RWPE2 (cell line): ENCODE measurements at places on chromosomes 3 and 15.

- no peak for DNase-seq
These were observed 95.3 kb downstream of the ITPR1 start for GRCh38 chr3:4588466-4588865.

DNA sequence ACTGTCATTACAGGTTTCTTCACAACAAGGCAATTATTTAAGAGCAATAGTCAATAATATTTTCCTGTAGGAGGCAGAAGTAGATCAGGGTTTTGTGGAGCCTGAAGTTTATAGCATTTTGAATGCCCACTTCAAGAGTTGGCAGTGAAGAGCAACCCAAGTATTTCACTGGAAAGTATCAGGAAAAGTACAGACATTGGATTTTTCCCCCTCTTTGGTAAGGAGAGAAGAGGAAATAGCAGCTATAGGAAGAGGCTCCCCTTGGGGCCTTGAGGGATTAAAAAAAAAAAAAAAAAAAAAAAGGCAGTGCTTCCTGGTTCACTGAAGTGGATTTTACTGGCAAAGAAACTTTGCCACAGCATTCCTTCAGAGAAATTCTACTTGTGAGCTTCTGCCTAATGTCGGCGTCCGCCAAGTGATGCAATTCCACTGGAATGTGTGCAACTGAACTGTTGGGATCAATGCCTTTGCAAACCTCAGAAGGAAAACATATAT lies 5.7 kb upstream of the CNTN6 start:
- DNase-seq, result no peak

DNA sequence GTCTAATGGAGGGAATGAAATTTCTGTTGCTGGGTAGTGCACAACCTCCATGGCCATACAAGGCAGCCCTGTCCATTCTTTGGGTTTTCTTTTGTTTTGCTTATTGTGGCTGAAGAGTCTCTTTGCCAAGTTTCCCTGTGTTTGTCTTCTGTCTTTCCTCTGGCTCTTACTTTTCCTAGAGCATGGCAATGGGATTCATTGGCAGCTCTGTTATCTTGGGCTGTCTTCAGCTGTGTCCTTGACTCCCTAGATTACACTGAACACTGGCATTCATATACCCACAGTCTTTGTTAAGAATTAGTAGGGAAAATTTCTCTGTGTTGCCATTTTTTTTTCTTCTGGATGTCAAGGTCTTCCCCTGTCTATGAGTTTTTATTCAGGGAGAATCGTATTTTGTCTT lies 16.1 kb upstream of the DCBLD2 start:
- DNase-seq, result no peak

- DNase-seq, result peak; percentile 44
These were observed 1.7 kb upstream of the PSTPIP1 start for GRCh38 chr15:76993114-76993725.

GRCh38 chr15:56736308-56736707 lies 3.0 kb upstream of the ZNF280D start:
- DNase-seq, result no peak

DNA sequence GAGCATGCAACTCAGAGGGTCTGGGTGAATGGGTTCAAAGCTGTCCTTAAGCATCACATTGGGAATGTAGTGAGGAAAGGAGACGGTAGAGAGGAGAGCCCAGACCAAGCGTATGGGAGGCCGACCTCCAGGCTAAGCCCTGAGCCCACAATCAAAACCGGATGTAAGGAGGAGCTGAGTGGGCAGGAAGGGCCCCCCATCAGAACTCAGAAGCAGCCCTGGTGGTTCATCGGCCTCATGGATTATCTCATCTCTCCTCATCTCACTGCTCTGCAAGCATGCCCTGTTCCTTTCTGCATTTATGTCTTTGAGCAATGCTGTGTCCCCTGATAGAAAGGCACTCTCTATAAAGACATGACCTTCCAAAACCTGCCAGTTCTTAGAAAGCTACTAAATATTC lies 6.2 kb downstream of the HDC start:
- no peak for DNase-seq

GRCh38 chr3:180590396-180590795 lies 11.6 kb upstream of the TTC14 start:
- DNase-seq, result no peak

- DNase-seq, result no peak
These were observed 452.8 kb downstream of the FOXP1 start for GRCh38 chr3:71130471-71131374.

DNA sequence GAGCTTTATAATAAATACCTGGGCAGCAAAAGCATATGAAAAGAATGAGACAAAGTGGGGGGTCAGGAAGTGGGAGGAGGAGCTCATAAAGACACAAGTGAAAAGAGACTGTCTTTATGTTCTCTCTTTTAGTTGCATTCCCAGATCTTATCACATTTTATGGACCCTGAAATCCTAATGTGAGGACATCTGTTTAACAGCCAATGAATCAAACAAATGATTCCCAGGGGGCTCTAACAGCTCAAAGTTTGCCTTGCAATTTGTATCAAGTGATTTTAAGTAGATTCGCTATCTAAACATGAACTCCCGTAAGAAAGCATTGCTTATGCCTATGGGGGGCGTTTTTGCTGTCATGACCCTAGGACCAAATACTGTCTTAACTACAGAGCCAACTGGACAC lies 332.3 kb upstream of the CNTN4 start:
- no peak for DNase-seq

- no peak for DNase-seq
These were observed 18.8 kb downstream of the PPP1R2 start for GRCh38 chr3:195524171-195524896.

- DNase-seq, result no peak
These were observed 99.0 kb upstream of the LIPC start for GRCh38 chr15:58332676-58333400.

DNA sequence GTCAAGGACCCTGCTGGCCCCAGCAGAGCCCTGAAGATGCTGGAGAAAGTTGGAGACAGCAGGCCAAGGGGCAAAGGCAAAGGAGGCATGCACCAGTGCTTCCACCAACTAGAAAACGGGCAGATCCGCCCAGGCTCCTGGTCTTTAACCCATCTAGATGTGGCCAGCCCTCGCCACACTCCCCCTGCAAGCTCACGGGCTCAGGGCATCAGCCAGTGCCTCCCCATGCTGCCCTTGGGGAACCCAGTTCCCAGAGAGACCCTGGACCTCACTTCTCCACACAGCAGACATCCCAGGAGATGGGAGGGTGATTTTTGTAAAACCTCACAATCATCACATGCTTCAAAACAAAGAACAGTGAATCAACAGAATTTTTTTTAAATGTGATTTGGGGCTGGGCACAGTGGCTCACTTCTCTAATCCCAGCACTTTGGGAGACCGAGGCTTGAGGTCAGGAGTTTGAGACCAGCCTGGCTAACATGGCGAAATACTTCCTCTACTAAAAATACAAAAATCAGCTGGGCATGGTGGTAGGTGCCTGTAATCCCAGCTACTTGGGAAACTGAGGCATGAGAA lies 24.5 kb downstream of the CYFIP1 start:
- peak; percentile 67 for DNase-seq

- no peak for DNase-seq
These were observed 2.7 kb downstream of the RAB8B start for GRCh38 chr15:63191895-63192618.

DNA sequence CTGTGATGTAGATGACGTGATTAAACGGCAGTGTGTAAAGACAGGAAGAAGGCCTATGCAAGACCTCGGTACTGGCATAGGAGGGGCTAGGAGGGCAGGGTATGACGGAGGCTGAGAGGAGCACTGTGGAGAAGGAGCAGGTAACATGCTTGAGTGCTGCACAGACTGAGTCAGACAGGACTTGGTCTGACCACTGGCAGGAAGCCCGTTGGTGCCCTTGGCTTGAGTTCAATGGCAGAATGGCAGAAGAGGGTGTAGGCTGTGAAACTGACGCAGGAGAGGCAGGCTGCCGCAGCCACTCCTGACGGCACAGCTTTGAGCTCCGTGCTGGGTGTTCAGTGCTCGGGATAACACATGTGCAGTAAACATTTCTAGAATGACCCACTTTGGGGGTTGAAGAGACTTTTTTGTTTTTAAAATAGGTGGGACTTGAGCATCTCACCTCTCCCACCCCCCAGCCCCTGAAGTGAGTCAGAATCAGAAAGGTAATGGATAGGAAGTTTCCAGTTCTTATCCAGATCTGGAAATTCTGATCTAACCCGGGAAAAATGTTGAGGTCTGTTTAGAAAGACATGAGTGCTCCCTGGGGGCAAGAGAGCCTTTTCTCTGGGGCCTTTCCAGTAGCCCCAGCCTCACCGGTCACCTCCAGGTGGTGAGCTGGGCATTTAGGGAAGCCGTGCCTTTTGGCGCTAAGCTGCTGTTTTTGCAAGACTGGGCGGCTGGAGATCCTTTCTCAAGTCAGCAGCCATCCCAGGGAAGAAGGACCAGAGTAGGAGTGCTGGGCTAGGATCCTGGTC lies 126.4 kb downstream of the RPLP1 start:
- DNase-seq, result peak; percentile 98

DNA sequence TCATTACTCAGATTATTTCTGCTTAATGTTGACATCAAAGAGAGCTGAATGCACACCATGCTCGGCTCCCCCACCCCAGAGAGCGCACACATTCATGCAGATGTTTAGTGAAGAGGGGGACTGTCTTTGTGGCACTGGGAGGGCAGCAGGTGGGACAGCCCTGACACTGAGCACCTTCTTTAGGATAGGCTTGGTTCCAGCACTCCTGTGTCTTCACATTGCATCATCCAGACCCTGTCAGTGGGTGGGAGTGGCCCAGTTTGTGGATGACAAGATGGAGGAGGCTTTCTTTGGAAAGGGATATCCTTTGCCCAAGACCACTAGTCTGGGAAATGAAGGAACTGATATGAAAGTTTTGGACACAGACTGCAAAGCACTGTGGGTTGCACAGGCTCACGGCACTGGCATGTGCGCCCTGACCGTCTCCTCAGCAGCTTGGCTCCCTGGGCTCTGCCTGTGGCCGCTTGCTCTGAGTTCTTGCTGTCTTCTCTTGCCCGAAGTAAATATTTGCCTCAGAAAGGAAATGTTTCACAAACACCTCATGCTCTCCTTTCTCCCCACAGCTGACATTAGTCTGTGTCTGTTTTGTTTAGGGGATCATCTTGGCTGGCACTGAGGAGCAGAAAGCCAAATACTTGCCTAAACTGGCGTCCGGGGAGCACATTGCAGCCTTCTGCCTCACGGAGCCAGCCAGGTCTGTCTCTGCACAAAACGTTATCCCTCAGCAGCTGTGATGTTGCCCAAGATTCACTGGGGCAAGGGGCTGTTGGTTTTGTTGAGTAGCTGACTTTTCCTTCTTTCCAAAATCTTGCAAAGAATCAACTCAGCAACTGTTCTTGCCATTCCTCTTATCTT lies 16.6 kb downstream of the ACAD9 start:
- DNase-seq, result no peak

GRCh38 chr3:194269610-194270145 lies 81.5 kb downstream of the CPN2 start:
- peak; percentile 49 for DNase-seq

GRCh38 chr3:26312816-26313215 lies 309.8 kb upstream of the LRRC3B start:
- DNase-seq, result no peak

- no peak for DNase-seq
These were observed 420.1 kb upstream of the MCTP2 start for GRCh38 chr15:93811305-93811704.

DNA sequence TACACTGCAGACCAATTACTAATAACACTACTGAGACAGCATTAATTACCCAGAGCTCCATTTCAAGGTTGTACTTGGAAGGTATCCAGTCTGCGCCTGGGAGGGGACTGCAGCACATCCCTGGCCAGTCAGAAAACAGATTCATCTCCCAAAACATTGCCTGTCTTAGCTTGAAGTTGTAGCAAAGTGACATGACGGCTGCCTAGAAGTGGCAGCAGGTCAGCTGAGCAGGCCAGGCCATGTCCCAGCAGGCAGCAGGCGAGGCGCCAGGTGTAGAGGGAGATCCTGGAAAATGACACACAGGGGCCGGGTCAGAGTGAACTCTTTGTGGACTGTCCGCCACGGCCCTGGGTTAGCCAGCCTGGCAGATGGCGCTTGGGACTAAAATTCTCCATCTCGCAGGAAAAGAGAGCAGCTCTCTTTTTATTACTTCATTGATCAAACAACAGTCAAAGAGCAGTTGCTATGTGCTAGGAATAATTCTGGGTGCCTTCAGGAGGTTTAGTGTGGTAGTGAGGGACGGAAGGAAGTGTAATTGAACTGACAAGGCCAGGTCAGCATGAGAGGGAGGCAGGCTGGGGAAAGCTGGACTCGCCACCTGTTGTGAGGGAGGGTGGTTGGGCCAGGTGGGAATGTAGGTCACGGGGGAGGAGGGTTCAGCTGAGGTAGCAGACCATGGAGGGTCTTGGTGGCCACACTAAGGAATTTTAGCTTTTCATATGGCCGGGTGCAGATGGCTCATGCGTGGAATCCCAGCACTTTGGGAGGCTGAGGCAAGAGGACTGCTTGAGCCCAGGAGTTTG lies 1.3 kb upstream of the MAP6D1 start:
- DNase-seq, result no peak

- DNase-seq, result no peak
These were observed 32.4 kb downstream of the TGFBR2 start for GRCh38 chr3:30638685-30639412.

GRCh38 chr15:90957031-90957790 lies 2.5 kb downstream of the RCCD1 start:
- no peak for DNase-seq

GRCh38 chr3:6739288-6739687 lies 121.6 kb upstream of the GRM7 start:
- DNase-seq, result no peak

- DNase-seq, result no peak
These were observed 5.1 kb downstream of the MAGEL2 start for GRCh38 chr15:23642413-23643044.

DNA sequence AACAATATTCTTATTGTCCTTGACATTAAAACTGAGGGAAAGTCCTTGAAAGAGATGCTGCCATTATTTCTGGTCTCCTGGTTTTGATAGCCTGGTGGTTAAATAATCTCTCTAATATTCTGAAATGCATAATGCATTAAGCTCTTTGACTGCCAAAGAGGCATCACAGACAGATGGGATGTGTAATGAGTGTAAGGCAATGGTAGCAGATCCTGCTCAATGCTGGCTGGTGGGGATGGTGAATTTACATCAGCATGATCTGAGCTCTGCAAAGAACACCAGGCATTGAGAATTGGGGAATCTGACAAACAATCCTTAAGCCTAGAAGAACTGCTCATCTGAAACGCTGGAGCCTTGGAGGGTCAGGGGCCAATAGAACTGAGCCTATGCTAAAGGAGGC lies 528.6 kb upstream of the LMCD1 start:
- DNase-seq, result no peak

- no peak for DNase-seq
These were observed 48.2 kb upstream of the STAC start for GRCh38 chr3:36332139-36332538.

GRCh38 chr3:157920822-157921700 lies 185.2 kb downstream of the SHOX2 start:
- no peak for DNase-seq

DNA sequence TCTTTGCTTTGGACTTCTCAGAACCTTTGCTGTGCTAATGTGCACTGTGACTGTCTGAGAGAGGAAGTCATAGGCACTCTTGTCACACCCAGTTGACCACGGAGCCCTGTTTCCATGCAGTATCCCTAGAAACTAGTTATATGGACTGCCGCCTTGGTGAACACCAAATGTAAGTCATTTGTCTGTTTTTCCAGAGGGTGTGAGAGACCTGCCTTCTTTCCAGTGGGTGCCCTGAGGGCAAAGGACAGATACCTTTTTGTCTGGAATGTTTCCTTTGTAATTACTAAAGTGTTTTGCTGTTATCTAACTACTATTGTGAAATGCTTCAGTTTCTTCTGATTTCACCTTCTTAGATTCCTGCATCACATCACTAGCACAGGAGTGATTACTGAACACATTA lies 91.8 kb downstream of the LARS2 start:
- no peak for DNase-seq

GRCh38 chr3:95468331-95468730 lies 1346.1 kb upstream of the EPHA6 start:
- no peak for DNase-seq
